ENCODE measurements at places on chromosomes 7 and 10. TPM values are rescaled to one million over a fixed set of nuclear protein-coding genes. Genes with fewer than 3 reads are reported as not detected.

DNA sequence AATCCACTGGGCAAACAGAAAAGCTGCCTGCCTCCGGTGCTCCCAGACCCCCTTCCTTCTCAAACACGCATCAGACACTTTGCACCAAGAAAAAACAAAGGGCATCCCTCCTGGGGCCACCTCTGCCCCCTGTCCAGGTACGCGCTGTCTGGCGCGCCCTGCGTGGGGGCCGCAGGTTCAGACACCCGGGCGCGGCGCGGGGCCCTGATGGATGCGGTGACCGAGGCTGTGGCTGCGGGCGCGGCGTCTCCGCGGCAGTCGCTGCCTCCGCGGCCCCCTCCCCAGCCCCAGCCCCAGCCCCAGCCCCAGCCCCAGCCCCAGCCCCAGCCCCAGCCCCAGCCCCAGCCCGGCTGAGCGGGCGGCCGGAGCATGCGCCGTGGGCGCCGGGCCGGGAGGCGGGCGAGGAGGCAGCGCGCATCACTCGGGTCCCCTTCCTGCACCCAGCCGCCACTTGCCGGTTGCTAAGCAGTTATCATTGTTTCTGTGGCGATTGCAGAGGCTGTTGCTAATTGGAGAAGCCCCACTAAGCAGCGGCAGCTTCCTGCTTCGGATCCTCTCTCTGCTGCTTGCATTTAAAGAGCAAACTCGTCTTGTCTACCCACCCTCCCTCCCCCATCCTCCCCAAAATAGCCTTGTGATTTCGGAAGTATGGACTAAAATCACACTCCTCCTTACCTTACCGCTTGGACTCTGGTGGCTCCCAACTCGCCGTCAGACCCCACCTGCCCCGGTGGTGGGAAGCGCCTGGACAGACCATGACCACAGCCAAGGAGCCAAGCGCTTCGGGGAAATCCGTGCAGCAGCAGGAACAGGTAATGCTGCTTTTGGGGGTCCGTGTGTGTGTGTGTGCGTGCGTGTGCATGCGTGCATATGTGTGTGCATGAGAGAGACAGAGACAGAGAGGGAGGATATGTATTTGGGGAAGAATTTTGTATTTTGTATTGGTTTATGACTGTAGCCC, 252.8 kb downstream of the DPP6 start:
- no peak for DNase-seq

DNA sequence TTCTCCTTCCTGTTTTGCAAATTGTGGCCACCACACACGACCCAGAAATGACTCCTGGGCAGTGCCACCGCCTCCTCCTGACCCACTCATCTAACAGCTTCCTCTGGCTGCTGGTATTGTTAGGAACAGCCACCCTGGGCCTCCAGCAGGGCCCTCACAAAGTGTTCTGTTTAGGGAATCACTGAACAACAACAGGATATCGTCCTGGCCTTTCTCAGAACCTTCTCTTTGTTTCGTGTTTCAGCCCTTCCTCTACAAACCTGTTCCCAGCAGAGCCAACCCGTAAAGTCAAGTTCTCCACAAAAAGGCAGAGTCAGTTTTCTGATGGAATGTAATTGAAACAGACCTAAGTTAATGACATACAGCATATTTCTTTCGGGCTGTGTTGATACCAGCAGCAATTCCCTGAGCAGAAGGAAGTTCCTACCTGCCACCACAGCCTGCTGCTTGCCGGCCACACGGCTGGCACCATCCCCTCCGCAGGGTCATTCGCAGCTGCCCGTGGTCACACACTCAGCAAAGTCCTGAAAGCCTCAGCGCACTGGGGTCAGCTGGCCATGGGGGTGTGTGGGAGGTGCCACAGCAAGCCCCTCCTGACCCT, 91.7 kb upstream of the PITRM1 start:
- no peak for DNase-seq

DNA sequence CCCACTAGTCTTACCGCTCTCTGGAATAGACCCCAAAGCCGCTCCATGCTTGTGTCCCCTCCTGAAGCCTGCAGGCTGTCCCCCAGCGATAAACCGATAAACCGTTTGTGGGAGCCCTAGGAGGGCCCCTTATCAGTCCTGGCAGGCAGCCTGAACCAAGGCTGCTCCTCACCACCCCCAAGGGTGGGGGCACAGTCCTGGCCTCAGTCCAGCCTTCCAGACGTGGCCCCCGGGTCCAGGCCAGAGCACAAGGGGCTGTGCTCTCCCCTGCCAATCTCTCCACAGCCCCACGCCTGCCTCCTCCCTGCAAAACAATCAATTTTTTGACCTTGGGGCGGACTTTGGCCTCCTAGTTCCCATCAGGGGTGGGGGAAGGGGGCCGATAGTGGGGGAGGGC, at the start of gene TFR2:
TSS of gene TFR2 (minus strand) at position 90 of the 397 bp plus-strand sequence. CDS start at position 47, 43 bp downstream.
- no peak for DNase-seq

GRCh38 chr7:106019470-106019820, 56.4 kb downstream of the CDHR3 start:
- no peak for DNase-seq

DNA sequence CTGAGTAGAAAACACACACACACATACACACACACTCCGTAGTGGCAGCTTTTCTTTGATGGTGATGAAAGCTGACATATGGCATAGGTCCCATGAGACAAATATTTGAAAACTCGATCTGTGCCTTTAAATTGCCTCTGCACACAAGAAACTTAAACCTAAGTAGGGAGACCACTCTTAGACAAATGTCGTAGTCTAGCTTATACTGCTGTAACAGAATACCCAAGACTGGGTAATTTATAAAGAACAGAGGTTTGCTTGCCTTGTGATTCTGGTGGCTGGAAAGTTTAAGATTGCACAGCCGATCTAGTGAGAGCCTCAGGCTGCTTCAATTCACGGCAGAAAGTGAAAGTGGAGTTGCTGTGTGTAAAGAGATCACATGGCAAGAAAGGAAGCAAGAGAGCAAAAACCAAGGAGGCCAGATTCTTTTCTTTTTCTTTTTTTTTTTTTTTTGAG, 489.4 kb upstream of the SORCS1 start:
- DNase-seq: no peak

Gene SCD
- polyA plus RNA-seq: 40.8 TPM

Gene NYAP1
- 0.10 TPM for polyA plus RNA-seq
